Activated CD8-positive, alpha-beta memory T cell treated with anti-CD3 and anti-CD28 coated beads for 1 hour (primary cell): ENCODE measurements at places on chromosomes 3 and 15.

DNA sequence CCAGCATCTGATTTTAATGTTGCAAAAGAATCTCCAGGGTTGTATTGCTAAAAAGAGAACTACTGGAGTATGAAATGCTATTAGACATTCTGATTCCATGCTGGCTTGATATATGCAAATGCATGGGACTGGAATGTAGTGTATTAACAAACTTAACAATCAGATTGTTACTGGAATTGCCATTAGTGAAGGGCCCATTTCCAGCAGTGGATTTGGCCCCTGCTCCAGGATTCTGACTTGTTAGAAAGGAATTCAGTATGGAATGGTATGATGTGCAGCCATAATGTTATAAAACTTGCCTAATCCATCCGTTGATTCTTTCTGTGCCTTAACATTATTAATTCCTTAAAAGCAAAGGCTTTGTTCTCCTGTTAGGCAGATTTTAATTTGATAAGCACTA is 7.9 kb downstream of the ARRDC4 start:
- DNase-seq = no peak

DNA sequence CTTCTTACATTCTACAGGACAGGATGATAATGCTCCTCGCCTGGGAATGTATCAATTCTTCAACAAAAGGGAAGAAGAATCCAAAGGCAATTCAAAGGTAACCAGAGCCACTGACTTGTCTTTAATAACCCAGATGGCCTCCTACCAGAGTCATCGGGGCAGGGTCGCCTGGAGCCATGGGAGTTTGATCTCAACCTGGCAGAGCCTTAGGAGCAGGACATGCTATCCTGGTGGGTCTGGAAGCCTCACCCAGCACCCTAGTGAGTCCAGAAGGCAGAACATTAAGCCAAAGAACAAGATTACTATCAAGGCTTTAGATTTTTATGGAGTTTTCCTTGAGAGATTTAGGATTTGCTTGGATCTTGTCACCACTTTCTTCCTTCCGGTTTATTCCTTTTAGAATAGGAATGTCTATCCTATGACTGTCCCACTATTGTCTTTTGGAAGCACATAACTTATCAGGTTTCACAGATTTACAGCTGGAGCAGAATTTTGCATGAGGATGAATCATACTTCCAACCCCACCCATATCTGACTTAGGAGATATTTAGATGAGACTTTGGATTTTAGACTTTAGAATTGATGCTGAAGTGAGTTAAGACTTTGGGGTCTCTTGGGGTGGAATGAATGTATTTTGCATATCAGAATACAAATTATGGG is 330.3 kb upstream of the GOLIM4 start:
- no peak for DNase-seq

DNA sequence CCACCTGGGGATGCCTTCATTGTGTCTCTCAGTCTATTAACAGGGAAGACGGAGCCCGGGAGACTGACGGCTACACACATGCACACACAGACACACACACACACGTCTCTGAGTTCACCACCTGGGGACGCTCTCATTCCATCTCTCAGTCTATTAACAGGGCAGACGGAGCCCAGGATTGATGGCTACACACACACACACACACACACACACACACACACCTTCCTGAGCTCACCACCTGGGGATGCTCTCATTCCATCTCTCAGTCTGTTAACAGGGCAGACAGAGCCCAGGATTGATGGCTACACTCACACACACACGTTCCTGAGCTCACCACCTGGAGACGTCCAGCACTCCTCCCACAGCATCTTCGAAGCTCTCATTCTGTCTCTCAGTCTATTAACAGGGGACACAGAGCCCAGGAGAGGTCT is 143.9 kb downstream of the OR4M2 start:
- no peak for DNase-seq

DNA sequence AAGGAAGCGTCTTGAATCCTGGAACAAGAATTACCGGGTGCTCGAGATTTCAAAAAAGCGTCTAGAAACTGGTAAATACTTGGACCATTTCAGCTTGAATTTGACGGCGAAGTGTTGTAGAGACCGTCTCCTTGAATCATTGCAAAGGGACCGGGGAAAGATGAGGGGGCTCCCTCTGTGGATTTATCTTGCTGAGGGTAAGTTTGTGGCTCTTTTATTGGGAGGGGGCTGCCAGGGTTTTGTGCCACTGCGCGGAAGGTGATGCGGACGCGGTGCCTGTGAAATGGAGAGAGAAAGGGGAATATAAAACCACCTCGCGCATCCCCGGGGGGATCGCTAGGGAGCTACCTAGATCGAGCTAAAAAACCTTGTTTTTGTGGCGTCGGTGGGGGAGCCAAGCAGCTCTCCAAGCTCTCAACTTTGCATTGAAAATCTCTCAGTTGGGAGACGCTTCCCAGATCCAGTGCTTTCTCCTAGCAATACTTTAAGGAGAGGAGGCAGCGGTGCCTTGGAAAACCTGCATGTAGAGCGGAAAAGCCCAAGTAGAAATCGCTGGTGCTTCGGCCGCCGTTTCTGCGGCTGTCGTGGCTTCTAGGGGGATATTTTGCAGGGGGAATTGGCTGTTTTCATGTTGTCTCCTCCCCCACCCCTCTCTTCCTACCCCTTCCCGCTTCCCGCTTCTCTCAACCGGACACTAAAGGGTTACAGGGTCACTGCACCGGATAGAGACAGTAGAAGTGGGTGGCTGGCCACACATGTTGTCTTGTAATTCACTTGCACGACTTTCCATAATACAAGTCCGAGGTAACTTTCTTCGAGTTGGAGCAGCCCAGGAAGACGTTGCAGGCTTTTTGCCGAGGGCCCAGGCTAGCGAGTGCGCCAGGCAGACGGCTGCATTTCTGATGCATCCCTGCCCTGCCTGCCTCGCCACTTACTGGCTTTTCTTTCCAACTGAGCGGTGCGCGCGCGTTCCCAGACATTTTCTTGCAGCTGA is 187.6 kb downstream of the NLGN1 start:
- no peak for DNase-seq

GRCh38 chr15:67781907-67782690 is 43.2 kb upstream of the SKOR1 start:
- DNase-seq = no peak

DNA sequence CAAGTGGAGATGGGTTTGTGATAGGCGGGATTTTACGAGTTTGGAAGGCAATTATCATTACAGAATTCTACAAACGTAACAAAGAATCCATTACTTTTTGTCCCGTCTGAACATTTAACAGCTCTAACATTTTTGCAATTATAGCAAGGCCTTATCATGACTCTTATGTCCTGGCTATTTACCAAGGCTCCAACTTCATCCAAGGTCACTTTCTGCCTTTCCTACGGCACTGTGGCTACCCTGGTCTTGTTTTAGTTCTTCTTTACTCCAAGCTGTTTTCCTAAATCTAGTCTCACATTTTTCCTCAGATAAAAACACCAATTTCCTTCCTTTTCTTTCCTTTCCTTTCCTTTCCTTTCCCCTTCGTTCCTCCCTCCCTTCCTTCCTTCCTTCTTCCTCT is 33.5 kb upstream of the GRM7 start:
- no peak for DNase-seq

DNA sequence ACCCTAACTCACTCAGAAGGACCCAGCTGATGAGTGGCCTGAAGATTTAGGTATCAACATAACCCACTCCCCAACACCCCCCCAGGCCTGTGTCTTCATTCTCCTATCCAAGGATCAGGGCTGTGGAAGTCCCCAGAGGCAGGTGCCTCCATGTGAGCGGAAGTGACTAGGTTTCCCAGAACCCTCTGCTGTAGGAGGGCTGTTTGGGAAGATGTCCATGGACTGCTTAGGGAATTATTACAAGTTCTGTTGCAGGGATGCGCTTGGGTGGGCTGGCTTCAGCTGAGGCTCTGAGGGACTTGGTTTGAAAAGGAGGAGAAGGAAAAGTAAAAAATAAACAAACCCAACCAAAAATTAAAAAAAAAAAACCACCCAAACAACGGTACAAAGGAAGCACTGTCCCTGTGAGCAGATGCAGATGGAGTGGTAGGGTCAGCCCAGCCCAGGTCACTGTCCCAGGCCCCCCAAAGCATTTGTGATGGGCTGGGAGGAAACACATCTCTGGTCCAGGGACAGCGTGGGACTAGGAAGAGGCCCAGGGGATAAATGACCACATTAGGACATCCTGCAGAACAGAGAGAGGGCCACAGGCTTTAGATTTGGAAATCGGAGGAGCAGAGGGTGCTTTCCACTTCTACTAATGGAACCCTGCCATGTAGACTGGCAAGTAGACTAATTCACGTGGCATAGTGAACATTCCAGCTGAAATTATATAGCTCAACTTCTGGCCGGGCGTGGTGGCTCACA is 12.2 kb upstream of the APOD start:
- DNase-seq = no peak

- DNase-seq = no peak
These were observed 12.4 kb upstream of the MELTF start for GRCh38 chr3:197041875-197042488.

DNA sequence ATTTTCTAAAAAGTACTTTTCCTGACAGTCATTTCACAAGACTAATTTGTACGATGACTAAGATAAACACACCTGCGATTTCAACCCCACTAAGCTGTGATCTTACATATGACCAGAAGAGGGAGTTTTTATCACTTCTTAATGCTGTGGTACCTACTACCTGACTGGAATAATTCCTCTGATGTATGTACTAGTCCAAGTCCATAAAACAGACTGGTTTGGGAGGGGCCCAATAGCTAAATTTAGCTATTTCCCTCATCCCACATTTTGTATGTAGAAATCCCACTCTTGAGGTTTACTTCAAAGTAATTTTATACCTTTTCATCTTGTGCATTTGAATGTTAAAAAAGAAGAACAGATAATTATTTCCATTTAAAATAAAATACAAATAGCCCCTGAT is 49.7 kb upstream of the SCAANT1 start:
- no peak for DNase-seq

- no peak for DNase-seq
These were observed 87.0 kb upstream of the ZNF280D start for GRCh38 chr15:56820333-56820732.

GRCh38 chr3:19272296-19272695 is 124.0 kb downstream of the KCNH8 start:
- no peak for DNase-seq

DNA sequence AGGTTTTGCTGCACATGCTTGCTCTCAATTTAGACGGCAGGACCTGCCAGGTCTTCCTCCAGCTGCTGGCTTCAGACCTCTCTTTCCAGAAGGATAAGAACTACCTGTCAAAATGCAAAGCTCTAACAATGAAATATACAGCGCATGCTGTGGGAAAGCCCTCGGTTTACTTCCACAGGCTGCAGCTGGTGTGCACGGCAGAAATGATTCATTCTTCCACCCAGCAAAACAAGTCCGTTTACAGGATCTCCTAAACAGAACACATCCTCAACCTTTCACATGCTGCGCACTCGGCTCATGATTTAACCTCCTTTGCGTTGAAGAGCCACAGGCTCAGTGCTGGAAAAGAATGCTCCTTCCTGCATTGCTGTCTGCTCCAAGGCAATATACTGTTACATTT is 92.4 kb upstream of the WNT5A start:
- DNase-seq = no peak

DNA sequence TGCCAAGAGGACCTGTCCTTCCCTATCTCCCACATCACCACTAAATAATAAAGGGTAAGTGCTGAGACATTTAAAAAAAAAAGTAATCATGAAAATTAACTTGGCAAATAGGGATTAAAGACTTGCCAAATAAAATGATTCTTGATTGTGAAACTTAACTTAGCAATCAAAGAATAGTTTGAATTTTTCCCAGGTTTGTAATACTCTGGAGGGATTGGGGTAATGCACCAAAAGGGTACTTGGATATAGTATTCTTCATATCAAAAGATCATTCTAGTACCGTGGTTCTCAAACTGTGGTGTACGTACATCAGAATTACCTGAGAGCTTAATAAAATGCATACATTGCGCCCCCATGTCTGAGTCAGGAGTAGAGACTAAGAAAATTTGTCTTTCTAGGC is 28.5 kb downstream of the CALML4 start:
- no peak for DNase-seq

DNA sequence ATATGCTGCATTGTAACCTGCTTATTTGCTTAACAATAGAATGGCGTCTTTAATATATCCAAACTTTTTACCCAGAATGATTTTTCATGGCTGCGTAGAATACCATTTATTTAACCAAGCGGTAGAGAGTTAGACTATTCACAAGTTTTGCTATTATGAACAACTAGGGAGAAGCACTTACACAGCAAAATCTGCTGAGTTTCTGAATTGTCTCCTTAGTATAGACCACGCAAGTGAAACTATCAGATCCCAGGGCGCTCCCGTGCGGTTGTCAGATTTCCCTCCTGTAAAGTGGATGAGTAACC is 12.6 kb upstream of the ADPGK start:
- no peak for DNase-seq

GRCh38 chr3:7367968-7368367 is 507.1 kb downstream of the GRM7 start:
- no peak for DNase-seq

- DNase-seq = no peak
These were observed 1264.6 kb downstream of the NSUN3 start for GRCh38 chr3:95327478-95327877.

GRCh38 chr15:76433798-76434400 is 97.3 kb downstream of the ISL2 start:
- DNase-seq = no peak

DNA sequence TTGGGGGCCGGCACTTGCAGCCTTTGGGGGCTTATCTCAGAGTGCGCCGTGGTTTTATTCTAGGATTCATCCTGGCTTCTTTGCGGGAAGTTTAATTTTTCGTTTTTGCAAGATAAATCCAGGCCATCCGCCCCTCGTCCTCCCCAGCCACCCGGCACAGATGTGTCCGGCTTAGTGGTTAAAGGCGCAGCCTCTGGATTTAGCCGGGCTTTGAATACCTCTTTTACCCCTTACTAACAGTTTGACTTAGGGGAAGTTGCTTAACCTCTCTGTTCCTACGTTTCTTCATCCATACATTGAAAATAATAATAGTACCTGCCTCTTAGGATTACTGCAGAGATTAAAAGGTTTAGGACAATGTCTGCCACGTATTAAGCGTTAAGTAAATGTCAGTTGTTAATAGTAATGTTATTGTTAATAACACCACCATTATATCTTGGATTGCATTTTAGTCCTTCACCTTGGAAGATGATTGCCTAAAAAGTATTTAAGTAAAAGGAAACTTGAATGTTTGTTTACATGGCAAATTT is 714 bp downstream of the ECT2 start:
- no peak for DNase-seq

DNA sequence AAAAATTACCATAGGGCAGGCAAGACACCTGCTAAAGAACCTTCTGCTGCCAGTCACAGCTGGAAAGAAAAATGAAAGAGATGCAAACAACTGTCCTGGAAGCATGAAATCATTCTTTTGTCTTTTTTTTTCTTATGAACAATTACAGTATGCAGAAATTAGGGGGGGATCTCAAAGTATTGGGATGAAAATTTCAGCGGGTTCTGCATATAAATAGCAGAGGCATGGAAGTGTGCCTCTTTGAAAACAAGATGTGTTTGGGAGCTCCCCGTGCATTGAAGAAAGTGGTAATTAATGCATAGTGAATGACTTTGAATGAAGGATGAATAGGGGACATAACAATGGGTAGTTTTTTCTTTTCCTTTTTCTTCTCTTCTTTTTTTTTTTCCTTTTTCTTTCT is 431.2 kb downstream of the SOX2 start:
- no peak for DNase-seq
